NCI-H226 (cell line): ENCODE measurements at places on chromosomes 1 and 21.

DNA sequence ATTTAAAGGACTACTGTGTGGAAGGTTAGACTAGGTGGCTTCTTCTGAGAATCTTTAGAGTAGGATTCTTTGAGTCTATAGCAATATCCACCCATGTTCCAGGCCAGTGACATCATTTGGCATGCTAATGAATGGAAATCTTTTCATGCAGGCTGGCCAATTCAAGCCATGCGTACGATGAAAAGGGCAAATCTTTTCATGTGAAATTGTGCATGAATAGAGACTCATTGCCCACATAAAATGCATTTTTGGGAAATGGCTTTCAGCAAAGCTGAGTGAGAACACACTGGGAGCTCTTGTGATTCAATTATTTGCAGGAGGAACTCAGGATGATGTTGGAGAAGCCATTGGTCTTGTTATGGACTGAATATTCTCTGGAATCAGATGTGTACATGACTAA, 324.9 kb upstream of the DAB1 start:
- no peak for DNase-seq

DNA sequence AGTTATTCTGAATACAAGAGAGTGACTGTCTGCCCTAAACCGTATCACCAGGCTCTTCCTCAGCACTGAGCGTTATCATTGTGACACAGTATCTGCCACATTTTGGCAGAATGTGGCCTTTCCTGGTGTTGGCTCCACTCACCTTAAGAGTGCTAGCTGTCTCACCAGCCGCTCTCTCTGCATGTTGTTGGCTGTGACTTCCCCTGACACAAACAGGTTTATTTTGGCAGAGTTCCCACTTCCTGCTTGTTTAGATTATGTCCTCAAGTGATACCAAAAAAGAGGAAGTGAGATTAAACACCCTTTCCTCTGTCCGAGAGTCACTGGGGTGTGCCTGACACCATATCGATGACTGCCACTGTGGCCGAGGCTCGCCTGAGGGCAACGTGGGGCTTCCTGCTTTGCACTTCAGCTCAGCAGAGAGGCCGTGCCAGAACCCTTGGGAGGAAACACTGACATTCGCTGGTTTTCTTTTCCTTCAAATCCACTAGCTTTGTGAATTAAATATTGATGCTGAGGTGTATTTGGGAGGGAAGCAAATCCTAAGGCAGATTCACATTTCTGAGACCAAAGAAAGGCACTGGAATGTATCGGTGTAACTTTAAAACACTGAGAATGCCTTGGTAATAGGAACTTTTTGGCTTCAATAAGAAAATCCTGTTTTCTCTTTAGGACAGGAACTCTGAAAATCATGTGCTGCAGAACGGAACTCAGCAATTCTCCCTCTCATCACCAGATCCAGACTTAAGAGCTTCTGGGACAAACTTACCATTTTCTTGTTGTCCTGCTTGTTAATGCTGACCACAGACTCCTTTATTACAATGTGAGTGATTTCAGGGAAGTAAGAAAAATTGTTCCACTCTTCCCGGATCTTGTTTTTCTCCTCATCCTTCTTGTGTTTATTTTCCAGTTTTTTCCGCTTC, 102.1 kb downstream of the JAK1 start:
- no peak for DNase-seq

GRCh38 chr1:228414511-228415211, 2.0 kb downstream of the TRIM17 start:
- no peak for DNase-seq

GRCh38 chr21:45356653-45357435, 48.1 kb upstream of the COL18A1 start:
- no peak for DNase-seq

GRCh38 chr1:55427606-55428005, 212.4 kb upstream of the USP24 start:
- DNase-seq: no peak

DNA sequence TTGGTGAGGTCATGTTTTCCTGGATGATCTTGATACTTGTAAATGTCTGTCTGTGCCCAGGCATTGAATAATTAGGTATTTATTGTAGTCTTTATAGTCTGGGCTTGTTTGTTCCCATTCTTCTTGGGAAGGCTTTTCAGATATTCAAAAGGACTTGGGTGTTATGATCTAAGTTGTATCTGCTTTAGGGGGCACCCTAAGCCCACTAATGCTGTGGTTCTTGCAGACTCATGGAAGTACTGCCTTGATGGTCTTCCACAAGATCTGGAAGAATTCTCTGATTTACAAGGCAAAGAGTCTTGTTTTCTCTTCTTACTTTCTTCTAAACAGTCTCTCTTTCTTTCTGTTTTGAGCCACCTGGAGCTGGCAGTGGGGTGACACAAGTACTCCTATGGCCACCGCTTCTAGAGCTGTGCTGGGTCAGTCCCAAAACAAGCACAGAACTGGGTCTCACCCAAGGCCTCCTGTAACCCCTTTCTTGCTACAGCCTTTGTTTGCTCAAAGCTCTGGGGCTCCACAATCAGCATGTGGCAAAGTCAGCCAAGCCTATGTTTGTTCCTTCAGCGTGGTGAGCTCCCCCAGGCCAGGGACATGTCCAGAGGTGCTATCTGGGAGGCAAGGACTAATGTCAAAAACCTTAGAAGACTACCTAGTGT, 12.6 kb downstream of the VN1R5 start:
- no peak for DNase-seq

GRCh38 chr1:157382351-157382750, 170.0 kb downstream of the FCRL5 start:
- DNase-seq: no peak

- no peak for DNase-seq
These were observed 11.2 kb upstream of the LORICRIN start for GRCh38 chr1:153248176-153248879.

GRCh38 chr21:45357436-45358260, 47.3 kb upstream of the COL18A1 start:
- no peak for DNase-seq

GRCh38 chr1:208759255-208759654, 515.1 kb upstream of the PLXNA2 start:
- no peak for DNase-seq

DNA sequence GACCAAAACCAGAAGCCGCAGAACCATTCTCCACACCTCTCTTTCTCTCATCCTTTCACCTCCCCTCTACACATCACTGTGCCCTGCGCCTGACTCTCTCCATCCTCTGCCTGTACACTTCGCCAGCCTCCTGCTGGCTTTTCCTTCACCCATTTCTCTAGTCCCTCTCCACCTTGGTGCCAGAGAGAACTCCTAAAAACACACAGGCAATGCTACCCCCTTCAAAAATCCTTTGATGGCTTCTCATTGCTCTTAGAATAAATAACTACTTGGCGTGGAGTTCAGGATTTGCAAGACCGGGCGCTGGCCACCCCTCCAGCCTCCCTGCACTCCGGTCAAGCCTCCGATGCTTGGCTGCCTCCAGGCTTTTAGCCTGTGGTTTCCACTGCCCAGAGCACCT, 8.6 kb downstream of the CRABP2 start:
- no peak for DNase-seq
